ENCODE measurements at places on chromosomes 7 and 10.

- DNase-seq: no peak
Observed at GRCh38 chr10:89092439-89092838, 101.8 kb downstream of the FAS start.

GRCh38 chr10:55358539-55358938, 557.5 kb upstream of the PCDH15 start:
- DNase-seq: no peak

DNA sequence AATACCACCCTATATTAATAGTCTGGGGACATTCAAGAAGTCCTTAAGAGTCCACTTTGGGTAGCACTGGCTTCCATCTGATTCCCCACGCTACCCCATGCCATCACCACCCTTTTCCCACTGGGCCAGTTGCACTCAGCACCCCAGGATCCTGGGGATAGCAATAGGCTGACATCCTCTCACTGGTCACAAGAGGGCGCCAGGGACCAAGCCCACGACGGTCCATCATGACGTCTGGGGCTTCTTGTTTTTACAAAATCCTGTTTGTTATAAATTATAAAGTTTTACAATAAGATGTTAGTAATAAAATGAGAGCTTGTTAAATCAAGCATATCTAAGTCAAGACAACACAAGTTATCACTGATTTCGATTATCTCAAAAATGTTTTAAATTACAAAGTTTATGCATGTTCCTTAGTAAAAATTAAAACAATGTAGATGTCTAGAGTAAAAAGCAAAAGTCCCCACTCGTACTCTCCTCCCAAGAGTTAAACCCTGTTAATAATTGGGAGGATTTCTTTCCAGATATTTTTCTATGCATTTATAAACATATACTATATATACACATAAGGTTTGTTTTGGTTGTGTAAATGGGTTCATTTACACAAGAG, 15.4 kb downstream of the GPNMB start:
- peak; percentile 7 for DNase-seq

- DNase-seq: no peak
Observed at GRCh38 chr7:111801277-111801676, 239.0 kb upstream of the IMMP2L start.

DNA sequence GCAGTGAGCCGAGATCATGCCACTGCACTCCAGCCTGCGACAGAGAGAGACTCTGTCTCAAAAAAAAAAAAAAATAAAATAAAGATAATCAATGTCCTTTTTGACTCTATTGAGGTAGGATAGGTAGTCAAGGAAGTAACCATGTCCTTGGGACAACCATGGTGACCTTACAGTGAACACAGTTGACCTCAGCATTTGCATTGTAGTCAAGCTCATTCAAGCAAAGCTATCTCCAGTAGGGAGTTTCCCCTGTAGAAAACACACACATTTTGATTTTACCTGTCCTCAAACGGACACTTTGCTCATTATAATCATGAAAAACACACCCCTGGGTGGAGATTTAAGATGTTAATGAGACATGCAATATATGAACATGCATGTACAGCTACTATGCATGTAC, 171.7 kb downstream of the KIF20B start:
- DNase-seq: no peak

GRCh38 chr10:114276066-114276465, 37.0 kb downstream of the VWA2 start:
- DNase-seq: no peak

- DNase-seq: no peak
Observed at GRCh38 chr7:27299861-27300260, 57.3 kb downstream of the EVX1 start.

DNA sequence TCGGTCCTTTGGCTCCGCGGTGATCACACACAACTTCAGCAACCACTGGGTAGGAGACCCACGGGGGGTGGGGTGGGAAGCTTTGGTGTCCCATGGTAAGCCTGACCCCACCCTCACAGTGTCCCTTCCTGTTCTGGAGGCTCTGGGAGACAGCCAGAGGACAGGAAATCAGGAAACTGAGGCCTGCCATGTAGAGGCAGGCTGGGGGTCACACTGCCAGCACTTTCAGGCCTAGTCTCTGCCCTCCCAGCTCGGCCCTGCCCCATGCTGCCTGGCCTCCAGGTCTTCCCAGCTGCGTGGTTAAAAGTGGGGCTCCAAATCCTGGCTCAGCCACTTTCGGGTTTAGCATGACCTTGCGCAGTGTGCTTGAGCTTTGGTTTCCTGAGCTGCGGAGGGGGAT, 10.9 kb downstream of the AQP1 start:
- no peak for DNase-seq

GRCh38 chr7:71618278-71618677, 486.3 kb downstream of the GALNT17 start:
- DNase-seq: no peak

DNA sequence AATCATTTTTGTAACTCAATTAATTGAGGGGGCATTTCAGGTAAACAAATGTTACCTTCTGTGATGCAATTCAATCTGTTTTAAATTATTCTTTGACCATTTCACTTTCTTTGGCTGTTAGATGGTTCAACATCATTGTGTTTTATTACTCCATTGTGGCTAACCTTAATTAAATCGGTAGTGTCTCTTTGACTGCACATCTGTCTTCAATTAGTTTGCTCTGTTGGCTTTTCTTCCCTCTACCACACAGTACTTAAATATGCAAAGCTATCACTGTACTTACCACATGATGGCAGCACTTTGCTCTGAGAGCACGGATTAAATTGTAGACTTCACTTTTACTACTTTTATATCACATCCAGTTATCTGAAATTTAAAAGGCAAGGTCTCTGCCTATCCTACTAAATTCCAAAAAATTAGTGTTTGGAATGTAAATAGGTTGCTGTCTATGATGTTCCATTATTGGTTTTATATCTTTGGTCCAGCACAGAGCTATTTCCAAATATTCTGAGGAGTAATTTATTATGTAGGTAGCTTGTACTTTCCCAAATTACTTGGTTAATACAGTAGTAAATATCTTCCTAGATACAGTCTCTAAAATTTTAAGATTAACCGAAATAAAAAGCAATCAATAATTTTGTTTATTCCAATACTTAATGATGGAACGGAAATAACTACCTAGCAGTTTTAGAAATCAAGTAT, 352.0 kb downstream of the PCLO start:
- DNase-seq: no peak

GRCh38 chr10:110764793-110765512, 106.8 kb upstream of the PDCD4 start:
- DNase-seq: no peak

GRCh38 chr10:61592581-61592980, 70.1 kb upstream of the CABCOCO1 start:
- no peak for DNase-seq

GRCh38 chr7:28064437-28064836, 116.2 kb downstream of the JAZF1 start:
- no peak for DNase-seq
